NCI-H460 (cell line): ENCODE measurements at places on chromosomes 3 and 15.

DNA sequence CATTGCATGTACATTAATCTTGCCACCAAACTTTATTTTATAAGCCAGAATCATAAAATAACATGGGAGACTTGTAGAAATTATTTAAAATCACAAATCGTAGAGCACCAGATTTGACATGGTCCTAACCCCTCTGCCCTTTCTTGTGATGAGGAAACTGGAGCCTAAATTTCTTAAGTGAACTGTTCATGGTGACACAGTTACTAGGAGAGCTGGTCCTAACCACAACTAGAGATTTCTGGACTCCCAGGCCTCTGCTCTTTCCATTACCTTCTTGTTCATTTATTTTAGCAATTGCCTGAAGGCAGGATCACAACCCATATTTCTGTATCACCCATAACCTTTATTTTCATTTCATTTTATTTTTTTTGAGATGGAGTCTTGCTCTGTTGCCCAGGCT is 352.5 kb downstream of the LPP start:
- DNase-seq = no peak

DNA sequence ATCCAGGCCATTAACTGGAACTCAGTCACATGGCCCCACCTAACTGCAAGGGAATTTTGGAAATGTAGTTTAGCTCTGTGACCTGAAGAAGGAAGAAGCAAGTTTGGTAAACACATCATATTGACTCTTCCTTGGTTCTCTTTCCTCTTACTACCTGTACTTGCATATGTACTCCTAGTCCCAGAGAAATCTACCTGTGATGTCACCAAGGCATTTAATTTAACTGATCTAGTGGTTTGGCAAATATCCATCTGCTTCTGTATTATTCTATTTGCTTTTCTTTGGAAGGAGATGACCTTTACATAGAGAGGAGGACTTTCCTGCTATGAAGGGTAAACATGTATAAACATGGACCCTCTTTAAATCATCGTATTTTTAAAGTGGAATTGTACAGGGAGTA is 150.8 kb downstream of the TMEM108 start:
- no peak for DNase-seq

DNA sequence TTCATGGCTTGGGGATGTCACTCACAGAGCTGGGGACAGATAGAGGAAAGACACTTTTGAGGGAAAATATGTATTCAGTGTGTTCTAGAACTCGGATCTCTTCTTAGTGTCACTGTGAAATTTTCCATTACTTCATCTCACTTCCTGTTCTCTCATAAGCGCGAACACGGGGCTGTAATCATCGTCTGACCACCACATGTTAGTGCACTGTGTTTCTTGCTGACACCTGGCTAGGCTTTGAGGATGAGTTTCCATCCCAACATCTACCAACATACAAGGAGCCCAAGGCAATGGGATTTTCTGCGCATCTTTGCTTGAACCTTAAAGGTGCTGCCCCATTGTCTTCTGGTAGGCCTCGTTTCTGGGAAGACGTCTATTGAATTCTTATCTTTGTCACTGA is 84.0 kb downstream of the LIPC start:
- no peak for DNase-seq

- no peak for DNase-seq
Observed at GRCh38 chr15:80568298-80568697, 126.8 kb upstream of the ABHD17C start.

DNA sequence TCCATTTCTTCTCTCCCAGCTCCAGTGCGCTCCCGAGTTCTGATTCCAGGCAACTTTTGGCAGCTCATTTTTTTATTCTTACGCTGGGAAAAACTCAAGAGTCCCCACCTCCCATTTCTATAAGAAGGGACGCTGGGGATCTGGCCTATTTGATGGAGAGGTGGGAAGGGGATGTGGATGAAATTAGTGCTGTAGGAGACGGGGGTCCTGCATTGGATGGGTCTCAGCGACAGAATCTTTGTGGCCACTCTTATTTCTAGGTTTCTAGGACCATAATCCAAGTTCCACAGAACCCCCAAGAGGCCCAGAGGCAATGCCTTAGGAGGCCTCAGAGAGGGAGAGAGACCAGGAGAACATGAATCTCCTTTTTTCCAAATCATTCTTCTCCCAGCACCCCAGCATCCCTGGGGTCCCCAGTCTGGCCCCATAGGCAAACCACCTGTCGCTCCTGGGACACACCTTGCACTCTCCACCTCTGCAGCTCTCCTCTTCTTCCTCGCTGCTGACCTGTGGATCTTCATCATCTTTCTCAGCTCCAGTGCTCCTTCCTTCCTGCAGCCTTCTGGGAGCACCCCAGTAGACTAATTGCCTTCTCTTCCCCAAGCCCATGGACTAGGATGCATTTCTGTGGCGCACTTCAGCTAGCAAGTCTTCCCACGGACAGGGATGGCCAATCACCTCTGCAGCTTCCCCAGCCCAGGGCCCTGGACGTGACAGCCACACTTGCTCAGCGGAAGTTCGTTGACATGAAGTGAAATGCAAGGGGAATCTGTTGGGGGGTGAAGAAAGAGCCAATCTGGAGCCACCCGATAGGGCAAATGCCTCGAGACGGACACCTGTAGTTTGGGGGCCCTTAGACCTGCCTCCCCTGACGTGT is 100.1 kb upstream of the ALDH1A3 start:
- no peak for DNase-seq

- DNase-seq = no peak
Observed at GRCh38 chr3:180646187-180646790, 33.0 kb downstream of the CCDC39 start.

DNA sequence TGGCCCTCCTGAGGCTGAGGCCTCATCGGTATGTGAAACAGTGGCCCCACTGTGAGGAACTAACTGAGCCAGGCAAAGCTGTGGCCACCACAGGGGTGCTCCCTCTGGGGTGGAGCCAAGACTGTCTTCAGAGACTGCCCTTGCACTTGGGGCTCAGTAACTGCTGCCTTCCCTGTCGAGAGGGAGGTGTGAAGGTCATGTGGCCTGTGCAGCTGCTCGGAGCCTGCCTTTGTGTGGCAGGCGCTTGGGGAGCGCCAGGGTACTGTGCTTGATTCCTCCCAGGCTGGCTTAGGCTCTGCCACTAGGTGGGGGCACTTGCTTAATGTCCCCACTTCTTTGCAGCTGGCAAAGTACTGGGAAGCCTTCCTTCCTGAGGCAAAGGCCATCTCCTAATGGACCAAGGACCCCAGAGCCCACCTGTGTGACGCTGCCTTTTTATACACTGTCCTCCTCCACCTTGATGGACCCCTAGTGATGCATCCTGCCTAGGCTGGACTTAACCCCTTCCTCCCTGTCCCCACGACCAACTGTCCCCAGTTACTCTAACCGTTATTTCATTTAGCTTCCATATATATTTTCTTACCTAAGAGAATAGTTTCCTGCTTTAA is 14.2 kb upstream of the SNX22 start:
- no peak for DNase-seq

DNA sequence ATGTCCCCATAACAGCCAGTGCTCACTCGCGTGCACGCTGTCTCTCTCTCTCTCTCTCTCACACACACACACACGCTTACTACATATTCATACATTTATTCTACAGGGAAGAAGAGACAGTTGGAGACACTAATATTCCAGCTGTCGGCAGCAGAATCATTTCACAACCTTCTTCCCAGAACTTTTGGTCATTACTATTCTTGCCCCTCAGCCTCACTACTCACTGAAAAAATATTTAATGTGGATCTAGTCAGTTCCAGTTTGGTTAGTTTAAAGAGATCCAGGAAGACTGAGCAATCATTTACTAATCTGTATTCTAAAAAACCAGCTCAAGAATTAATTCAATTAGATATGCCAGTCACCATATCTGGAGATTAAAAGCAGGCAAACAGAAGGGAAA is 394.9 kb downstream of the PTPRG start:
- no peak for DNase-seq

- DNase-seq = no peak
Observed at GRCh38 chr15:61820951-61821350, 239.3 kb downstream of the VPS13C start.

DNA sequence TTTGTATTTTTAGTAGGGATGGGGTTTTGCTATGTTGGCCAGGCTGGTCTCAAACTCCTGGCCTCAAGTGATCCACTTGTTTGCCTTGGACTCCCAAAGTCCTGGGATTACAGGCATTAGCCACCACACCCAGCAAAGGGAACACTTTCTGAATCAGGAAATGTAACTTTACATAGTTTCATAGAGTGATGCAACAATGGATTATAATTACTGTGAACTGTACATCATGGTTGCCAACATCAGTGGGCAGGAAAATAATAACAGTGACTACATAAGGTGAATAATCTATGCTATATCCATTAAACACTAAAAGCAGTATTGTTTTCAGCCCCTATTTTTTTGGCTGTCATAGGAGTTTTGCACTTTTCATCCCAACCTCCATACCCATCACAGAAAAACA is 5.0 kb upstream of the KPNA1 start:
- DNase-seq = no peak

DNA sequence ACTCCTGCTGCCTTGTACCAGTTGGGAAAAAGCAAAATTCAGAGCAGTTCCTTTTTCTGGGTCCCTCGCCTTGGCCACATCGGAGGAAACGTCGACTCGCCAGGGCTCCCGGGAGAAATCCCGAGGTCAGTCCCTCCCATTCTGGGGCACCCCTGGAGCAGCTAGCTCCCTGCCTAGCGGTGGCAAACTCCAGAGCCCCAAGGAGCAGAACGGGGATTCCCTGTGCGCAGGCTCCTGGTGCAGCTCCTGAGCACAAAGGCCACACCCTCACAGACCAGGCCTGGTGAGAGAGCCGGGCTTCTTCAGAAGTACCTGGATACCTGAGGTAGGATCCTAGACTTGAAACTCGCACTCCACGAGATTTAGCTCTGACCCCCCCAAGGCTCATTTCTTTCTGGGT is 2.6 kb downstream of the LRRC3B start:
- DNase-seq = no peak

- DNase-seq = peak; percentile 59
Observed at GRCh38 chr15:53197426-53197839, 407.3 kb upstream of the ONECUT1 start.

DNA sequence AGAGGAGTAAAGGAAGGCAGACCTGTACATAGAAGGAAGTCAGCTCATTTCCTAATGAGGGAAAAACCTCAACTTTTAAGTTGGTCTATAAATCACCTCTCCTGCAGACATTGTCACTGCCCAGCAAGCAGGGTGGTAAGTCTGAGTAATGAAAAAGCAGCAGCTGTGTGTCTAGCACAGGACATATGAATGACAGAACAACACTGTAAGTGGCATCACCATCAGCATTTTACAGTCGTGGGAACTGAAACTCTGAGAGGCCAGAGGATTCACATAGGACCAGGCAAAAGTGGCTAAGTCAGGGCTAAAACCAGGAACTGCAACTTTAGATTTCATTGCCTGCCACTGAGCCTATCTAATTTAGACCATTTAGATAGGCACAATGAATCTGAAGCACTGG is 235.6 kb downstream of the CLSTN2 start:
- no peak for DNase-seq

- no peak for DNase-seq
Observed at GRCh38 chr3:187685948-187686347, 15.8 kb upstream of the SST start.

GRCh38 chr15:93683651-93684050 is 547.7 kb upstream of the MCTP2 start:
- no peak for DNase-seq

DNA sequence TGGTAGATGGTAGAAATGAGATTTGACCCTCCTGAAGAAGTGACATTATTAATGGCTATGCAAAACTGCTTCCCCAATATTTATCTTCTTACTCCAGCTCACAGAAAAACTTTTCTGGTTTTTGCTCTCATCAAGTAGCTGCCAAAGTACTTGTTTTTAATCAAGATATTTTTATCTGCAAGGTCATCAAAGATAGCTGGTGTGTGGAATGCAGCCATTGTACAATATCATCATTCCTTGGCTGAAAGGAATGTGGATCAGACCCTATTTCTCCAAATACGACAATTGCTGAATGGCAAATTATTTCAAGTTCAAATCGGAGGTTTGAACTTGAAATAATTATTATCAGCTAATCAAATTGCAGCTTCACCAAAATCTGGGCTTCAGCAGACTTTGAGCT is 126.9 kb upstream of the SLC7A14 start:
- no peak for DNase-seq

GRCh38 chr3:105828703-105829102 is 40.1 kb downstream of the CBLB start:
- DNase-seq = no peak

DNA sequence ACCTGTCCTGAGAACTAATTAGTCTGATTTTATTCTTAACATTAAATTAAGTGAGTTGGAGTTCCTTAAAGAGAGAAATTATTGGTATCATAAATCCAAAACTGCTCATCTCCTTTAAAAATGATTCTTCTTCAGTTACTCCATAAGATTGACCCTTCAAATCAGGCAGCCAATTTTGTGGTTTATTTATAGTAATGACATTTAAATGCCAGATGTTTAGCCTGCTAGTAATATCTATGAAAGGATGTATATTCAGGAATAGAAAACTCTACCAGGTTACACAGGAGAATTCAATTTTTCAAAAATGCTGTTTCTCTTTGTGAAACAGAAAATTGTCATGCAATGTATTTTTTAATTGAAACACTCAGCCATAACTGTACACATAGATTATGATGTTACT is 457.8 kb upstream of the ROBO2 start:
- no peak for DNase-seq

DNA sequence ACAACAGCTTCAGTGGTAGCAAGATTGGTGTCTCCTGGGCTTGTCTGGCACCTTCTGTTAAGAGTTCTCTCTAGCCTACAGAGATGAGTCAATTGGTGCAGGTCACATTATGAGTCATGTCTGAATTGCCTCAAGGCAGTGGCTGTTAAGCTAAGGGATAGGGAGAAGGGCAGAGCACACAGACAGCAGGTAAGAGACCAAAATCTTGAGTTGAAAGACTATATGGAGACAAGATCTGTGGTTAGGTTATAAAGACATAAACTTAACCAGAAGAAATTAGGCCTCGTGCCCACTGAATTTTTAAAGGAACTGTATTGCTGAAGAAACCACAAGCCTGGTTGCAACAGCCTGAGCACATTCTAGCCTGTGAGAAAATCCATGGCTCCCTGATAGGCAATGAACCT is 19.2 kb upstream of the KPNA1 start:
- peak; percentile 41 for DNase-seq

DNA sequence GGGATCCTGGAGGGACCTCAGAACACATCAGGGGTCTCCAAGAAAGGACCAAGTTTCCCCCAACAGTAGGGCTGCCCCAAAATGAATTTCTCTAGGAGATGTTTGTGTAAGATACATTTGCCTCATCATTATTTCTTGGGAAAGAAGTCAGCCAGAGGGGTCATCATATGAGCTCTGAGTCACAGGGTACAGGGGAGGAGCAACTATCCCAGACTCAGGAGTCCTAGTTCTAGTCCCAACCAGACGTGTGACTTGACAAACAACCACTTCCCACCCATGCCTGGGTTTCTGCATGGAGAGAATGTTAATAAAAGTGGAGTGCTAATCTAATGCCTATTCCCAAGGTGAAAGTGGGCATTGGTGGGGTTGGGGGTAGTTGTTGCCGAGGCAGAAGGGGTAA is 144.1 kb downstream of the ALDH1A2 start:
- DNase-seq = no peak

- DNase-seq = no peak
Observed at GRCh38 chr3:156463123-156463522, 91.8 kb downstream of the SSR3 start.
